Naive B cell (primary cell): ENCODE measurements at places on chromosomes 4 and X.

DNA sequence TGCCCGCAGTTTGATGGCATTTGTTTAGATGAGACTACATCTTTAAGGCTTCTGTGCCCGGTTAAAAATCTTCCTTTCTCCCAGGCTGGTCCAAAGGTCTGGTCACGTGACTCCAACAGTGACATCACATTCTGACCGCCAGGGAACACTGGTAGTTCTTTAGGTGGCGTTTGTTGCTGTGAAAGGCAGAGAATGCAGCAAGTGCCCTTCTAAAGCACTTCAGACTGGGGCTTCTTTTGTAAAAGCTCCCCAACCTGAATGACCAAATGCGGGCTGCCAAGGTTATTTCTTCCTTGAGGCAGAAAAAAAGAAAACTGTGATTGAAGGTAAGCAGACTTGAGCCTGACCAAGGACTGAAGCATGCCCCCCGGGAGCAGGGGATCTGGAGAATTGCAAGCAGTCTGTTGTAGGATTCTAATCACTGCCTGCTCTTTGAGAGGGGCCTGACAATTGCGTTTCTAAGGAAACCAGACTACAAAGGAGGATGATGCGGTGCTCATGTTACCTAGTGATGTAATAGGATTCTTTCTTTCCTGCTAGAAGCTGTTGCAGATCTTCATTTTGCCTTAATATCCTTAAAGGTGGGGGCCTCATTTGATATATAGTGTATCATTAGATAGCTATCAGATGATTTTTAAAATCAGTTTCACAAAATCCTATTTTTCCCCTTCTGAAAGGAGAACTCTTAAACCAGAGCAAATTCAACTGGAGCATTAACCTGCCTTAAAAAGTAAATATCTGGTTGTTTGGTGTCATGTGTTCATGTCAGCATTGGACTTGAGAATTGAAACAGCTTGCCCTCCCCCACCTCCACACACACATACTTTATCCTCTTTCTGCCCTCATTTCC lies 133.1 kb downstream of the AKAP4 start:
- no peak for DNase-seq

DNA sequence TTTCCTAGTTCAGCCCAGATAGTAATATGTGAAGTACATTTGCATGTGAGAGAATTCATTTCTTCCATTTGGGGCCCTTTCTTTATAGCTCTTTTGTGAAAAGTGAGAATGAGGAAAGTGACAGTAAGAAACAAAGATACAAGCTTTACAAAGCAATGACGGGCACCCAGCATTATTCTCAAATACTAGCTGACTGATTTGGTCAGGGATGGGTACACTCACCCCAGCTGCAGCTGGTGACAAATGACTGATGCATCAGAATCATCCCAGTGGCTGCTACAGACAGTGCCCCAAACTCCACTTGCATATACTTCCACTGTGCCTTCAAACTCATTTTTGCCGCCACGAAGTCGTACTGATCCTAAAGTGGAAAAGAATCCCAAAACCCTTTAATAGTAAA lies 14.8 kb downstream of the PRSS12 start:
- DNase-seq = no peak

DNA sequence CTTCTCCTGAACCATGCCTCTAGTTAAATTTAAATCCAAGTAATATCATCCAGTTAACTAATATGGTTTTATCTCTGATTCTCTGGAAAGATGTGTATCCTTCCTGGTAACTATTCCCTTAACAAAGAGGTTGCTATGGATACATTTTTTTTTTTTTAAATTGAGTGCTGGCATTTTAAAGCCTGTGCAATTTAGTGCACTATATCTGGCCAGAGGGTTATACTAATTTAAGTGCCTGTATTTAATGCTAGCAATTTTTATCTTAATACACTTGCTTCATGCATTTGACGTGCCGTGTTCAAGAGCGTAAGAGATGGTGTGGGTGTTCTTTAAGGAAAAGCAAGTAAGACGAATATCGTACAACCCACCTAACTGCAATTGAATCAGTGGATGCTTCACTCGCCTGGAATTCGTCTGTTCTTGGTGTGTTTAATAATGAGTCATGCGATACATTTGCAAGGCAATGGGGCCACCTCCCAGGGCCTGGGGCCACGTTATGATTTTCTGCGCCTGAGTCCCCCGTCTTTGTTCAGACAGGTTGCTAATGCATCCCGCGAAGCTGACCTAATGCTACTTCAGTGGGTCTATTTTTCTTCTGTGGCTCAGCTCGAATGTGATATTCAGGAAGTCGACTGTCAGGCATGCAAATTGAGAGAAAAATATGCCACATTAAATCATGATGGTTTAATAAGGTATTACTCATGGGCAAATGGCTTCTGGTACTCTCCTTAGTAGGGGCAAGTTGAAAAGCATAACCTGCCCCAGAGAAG lies 14.2 kb upstream of the MID1 start:
- no peak for DNase-seq

- DNase-seq = no peak
These were observed 77.7 kb downstream of the MAML3 start for GRCh38 chr4:140076307-140076706.

- no peak for DNase-seq
These were observed 1.8 kb downstream of the KDM5C start for GRCh38 chrX:53223068-53223693.

DNA sequence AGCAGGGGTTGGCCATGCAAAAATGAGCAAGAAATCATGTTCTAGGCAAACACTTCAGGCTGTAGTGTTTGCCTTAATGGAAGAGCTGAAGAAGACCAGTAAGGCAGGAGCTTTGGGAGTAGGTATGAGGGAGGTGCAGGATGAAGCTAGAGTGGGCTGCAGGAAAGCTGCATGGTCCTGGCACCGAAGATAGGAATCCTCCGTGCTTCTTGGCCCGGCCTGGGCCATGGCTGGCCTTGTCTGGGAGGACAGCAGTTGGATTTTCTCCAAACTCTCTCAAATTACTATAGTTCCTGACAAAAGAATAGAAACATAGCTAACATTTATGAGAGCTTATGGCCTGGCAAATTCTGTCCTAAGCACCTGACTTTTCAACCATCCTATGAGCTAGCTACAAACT lies 116.5 kb downstream of the UCHL1 start:
- no peak for DNase-seq

DNA sequence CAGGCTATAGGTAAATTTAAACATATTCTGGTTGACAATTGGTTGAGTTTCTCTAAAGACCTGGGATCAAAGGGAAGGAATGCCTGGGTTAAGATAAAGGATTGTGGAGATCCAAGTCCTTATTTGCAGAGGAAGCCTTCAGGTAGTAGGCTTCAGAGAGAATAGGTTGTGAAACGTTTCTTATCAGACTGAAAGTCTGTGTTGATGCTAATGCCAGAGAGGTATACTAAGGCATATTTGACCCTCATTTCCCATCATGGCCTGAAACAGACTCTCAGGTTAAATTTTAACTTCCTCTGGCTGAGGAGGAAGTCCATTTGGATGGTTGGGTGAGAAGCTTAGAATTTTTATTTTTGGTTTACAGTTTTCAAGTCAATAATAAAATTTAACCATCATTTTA lies 48.1 kb downstream of the UGT2A2 start:
- no peak for DNase-seq

DNA sequence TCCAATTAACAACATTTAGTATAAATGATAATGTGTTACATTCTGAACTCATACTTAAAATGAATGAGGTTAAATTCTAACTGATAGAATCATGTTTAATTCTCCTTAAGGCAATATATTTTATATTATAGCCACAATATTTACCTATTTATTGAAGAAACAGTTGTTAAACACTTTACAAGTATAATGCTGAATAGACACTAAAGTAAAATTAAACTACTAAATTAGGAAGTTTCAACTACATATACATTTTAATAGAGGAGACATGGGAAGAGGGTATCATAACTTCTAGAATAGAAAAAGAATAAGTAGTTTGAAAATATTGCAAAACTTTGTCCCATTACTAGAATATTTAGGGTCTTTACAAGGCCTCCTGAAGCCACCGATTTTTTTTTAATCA lies 36.2 kb upstream of the GRIA2 start:
- no peak for DNase-seq

GRCh38 chr4:147839663-147840062 lies 107.8 kb downstream of the ARHGAP10 start:
- DNase-seq = no peak

- DNase-seq = no peak
These were observed 40.8 kb upstream of the IL9R start for GRCh38 chrX:155956649-155957048.

GRCh38 chr4:3680656-3681055 lies 85.5 kb upstream of the ADRA2C start:
- no peak for DNase-seq

- DNase-seq = no peak
These were observed 2.0 kb downstream of the NCAPG start for GRCh38 chr4:17812801-17813200.

DNA sequence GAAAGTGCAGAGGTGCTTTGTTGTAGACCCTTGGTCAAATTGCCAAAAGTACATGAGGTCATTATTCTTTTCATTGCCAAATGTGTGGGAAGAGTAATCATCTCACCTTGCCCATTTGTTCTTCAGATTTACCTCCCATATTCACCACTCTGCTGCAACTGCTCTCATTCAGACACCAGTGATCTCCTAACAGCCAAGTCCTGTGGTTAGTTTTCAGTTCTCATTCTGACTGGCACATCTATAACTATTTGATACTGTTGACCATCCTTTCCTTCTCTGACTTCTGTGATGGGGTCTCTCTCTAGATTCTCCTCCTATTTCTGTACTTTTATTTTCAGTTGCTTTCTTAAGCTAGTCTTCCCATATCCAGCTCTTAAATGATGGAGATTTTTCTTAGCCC lies 39.8 kb downstream of the GRIA3 start:
- DNase-seq = no peak

DNA sequence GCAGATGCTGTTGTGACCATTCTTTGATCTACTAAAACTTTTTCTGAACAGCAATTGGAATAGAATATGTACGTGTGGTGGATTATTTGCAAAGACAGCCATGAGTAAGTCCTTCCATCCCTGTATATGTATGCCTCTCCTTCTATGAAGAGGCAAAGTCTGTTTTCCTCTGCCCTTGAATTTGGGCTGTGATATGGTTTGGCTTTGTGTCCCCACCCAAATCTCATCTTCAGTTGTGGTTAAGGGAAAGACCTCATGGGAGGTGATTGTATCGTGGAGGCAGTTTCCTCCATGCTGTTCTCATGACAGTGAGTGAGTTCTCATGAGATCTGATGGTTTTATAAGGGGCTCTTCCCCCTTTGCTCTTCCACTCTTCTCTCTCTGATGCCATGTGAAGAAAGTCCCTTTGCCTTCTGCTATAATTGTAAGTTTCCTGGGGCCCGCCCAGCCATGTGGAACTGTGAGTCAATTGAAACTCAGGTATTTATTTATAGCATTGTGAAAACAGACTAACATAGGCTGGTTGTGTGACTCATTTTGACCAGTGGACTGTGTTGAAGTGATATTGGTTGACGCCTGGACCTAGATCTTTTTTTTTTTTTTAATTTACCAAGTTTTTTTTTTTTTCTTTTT lies 108.3 kb upstream of the CAMK2D start:
- peak; percentile 30 for DNase-seq

- DNase-seq = peak; percentile 4
These were observed 47.3 kb upstream of the SCML1 start for GRCh38 chrX:17689971-17690409.

DNA sequence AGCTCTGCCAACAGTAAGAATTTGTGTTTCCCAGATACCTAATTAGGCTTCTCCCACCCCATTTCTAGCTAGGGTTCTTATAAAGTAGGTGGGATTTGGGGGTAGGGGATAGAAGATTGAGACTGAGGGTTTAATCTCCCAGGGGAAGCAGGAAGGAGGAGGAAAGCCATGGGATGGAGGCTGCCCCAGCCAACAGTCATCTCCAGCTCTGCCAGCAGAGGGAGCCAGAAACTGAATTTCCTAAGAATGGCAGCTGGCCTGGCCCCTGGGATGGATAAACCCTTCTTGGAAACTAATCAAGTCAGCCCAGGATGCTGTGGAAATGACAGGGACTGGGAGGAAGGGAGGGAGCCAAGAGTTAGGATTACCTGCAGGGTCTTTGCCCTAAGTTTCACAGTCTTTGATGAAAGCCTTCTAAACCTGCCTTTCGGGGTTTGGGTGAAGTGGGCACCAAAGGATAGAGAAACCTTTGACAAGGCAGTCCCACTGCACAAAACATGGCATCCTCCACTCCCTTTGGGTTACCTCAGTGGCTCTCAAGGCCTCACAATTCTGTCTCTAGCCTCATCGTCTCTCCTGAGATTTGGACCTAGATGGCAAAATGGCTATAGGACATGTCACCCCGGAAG lies 6.7 kb upstream of the ERCC6L start:
- peak; percentile 14 for DNase-seq
